Epithelial cell of umbilical artery (primary cell): ENCODE measurements at places on chromosomes 1 and 21. TPM values are rescaled to one million over a fixed set of nuclear protein-coding genes. Genes with fewer than 3 reads are reported as not detected.

LHX4 gene
- not detected in 2 replicates for total RNA-seq

KRTAP10-2 gene
- not detected in 2 replicates for total RNA-seq

CD1E gene
- total RNA-seq: not detected in 2 replicates

ACTL8 gene
- total RNA-seq: under 0.01 TPM in 1 of 2 replicates, not detected in the other
